ENCODE measurements at places on chromosomes 2 and 18. TPM values are rescaled to one million over a fixed set of nuclear protein-coding genes. Genes with fewer than 3 reads are reported as not detected.
A peak's percentile ranks its signal among the peaks of the same experiment; 100 is the strongest.

CROCC2 gene
- not detected for total RNA-seq

GRCh38 chr2:120740765-120741524, 5.3 kb downstream of the GLI2 start:
- no peak for ATAC-seq

DNA sequence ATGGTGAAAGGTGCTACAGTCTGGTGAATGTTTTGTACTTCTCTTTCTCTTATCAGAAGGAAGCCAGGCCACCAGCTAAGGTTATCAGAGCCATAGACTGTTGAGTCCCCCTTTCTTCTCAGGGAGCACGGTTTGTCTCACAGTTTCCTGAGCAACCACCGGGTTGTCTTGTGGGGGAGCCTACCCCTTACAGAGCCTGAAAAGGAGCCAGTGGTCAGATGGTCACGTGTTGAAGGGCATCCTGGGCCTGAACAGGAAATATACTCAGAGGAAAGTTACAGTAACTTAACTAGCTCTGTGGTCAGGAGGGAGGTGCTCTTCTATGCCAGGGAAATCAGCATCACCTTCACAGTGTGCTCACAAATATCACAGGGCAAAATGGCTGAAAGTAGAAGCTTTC, 11.6 kb downstream of the CD28 start:
- peak; percentile 71 for ATAC-seq

DNA sequence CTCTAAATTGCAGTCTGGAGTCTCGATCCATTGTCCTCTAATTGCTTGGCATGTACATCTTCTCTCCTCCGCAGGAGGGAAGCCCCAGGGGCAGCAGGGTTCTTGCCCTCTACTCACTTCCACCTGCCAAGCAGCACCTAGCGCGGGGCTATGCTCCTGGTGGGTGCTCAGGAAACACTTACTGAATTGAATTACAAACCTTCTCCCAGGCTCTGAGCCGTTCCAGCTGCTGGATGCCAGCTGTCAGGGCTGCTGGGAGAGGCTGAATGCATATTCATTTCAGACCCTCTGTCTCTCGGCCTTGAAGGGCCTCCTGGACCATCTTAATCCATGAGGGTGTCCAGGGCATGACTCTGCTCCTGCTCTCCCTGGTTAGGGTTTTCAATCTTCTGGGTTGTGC, 94.0 kb downstream of the CELF4 start:
- ATAC-seq: no peak

- ATAC-seq: no peak
Measured at GRCh38 chr2:171271386-171271785, 110.7 kb upstream of the TLK1 start.

- peak; percentile 49 for ATAC-seq
Measured at GRCh38 chr2:18849841-18850578, 260.6 kb upstream of the NT5C1B start.

- ATAC-seq: no peak
Measured at GRCh38 chr2:231169488-231169887, 28.9 kb upstream of the ARMC9 start.

Data from activated T-helper 17 cell treated with anti-CD3 and anti-CD28 coated beads, Interleukin-2, amount 50 U/mL, for 72 hours (primary cell).